Hypothalamus (tissue), 51 donors: ENCODE measurements at places on chromosomes 16 and 17.

DNA sequence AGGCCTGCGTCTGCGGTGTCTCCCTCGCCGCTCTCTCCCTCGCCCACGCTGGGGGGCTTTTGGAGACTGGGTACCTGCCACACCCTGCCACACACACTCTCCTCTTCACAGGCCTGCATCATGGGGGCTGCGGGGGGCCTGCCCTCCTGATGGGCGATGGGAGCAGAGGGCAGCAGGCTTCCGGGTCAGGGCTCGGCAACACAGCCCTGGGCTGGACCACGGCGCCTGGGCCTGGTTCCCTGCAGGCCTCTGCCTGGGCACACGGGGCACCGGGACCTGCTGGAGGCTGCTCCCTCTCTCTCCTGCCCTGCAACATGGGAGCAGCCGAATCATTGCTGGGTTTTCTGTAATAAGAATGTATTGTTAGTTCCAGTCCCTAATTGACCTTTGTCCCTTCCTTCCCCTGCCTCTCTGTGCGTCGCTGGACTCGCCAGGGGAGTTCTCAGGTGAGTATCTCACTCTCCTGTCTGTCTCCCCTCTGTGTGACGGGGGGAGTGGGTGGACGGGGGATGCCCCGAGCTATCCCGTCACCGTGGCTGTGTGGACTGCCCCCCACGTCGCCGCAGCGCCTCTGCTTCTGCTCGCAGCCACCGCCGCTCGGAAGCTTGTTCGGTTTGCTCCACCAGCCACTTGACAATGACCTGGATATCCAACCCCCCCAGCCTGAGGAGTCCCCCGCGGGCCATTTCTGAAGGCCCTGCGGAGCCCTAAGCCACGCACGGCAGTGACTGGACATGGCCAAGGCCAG is 13.5 kb downstream of the NME3 start:
- no peak for DNase-seq

- no peak for DNase-seq
Observed at GRCh38 chr16:81526199-81526598, 81.6 kb downstream of the CMIP start.

DNA sequence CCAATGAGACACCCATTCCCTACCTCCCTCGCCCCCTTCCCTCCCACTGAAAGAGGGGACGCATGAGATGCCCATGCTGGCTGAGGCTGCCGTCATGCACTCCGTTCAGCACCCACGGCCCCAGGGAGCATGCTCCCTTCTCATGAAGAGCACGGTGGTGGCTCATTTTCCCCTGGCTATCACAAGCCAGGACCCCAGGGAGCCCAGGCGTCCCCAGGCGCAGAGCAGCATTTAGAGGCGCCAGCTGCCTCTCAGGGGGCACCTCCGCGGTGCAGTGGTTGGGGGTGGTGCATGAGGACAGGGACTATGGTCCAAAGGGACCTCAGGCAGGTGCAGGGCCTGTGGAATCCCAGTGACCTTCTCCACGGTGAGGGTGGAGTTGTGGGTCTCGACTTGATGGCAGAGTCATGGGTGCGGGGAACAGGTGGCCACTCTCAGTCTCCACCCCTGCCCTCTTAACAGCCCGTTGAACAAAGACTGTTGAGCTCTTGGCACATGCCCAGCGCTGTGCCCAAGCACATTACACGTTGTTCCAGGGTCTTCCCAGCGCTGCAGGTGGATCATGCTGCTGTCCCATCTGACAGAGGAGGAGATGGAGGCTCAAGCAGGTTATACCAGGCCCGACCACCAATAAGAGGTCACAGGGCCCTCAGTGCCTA is 13.6 kb downstream of the KIF19 start:
- DNase-seq: no peak

GRCh38 chr17:35846055-35846809 is 22.5 kb downstream of the HEATR9 start:
- no peak for DNase-seq

DNA sequence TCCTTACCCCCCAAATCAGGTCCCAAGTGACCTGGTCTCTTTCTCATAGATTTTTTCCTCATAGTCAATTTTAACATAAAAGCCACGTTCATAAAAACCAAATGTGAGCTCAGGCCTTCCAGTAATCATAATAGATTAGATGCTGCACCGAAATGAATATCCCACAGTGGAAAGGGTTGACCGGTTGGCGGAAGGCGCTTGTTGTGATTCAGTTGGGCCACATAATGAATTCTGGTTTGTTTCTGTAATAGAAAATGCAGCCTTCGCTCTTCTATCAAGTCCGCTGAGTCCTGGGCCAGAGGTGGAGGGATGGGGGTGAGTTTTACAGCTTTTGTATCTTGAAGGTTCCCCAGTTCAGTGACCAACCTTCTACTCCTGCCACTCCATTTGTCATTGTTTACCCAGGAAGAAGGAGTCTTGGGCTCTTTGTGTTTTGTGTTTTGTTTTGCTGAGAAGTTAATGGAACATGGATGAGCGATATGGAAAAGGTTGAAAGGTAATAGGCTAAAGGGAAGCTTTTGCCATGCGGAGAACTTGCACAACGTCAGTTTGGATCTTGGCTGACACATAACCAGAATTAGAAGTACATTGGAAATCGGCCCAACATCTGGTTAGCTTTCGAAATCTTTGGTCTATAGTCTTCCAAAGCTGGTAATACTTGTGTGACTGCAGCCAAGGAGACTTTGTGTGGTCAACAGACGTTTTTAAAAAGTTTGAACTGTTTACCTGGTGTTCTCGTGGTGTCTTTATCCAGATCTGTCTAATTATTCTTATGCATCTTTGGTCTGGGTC is 89.5 kb downstream of the CLEC16A start:
- DNase-seq: no peak

DNA sequence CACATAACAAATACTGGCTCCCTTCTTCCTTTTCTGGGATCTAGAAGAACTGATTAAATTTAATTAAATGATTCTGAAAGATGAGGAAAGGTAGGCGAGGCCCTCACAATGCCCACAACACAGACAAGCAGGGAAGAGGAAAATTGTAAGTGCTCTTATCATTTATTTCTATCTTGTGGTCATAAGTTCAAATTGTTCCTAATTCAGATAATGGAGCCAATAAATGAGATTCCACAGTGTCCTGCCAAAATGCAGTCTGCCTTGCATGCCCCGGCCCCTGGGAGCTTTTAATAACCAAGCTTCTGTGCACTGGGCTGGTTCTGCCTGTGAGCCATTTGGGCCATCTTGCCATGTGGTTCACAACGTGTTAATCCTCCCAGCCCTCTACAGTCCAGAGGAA is 97.0 kb downstream of the CMC2 start:
- no peak for DNase-seq

- DNase-seq: no peak
Observed at GRCh38 chr17:57689254-57689653, 55.8 kb downstream of the CCDC182 start.

DNA sequence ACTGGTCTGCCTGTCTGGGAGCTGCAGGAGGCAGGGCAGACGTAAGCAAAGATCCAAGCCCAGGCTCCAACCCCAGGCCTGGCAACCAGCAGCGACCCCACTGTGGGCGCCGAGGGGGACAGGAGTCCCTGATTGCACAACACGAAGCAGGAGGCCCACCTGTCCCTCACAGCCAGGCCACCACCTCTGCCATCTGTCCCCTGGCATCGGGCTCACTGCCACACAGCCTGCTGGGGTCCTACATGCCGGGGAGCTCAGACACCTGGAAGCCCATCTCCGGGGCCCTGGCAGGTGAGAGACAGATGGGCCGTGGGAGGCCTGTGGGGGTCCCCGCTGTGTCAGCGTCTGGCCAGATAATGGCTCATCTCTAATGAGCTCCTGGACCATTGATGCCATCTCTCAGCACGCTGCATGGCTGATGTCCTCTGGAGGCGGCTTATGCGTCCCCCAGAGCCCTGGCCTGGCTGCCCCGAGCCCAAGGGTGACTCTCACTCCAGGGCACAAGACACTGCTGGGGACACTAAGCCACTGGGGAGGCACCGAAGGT is 11.3 kb upstream of the RASD1 start:
- DNase-seq: no peak

GRCh38 chr17:55776271-55776670 is 25.4 kb downstream of the PCTP start:
- DNase-seq: no peak

GRCh38 chr16:9115277-9115676 is 23.8 kb downstream of the HAPSTR1 start:
- no peak for DNase-seq

DNA sequence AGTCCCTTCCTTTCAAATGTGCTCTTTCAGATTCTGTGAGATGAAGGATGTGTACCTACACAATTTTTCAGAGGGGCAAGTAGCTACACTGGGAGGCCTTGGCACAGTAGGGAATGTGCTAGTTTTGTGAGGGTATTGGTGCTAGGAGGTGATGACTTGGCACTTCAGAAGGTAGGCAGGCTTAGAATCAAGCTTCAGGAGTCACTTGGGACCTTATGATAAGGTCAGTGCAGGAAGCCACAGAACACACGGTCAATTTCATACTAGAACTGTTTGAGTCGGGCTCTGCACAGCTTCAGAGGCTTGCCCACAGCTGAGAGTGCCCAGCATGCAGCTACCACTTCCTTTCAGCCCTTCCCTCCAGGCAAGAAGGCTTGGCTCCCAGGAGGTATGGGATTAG is 6.1 kb downstream of the CMTM1 start:
- DNase-seq: no peak

DNA sequence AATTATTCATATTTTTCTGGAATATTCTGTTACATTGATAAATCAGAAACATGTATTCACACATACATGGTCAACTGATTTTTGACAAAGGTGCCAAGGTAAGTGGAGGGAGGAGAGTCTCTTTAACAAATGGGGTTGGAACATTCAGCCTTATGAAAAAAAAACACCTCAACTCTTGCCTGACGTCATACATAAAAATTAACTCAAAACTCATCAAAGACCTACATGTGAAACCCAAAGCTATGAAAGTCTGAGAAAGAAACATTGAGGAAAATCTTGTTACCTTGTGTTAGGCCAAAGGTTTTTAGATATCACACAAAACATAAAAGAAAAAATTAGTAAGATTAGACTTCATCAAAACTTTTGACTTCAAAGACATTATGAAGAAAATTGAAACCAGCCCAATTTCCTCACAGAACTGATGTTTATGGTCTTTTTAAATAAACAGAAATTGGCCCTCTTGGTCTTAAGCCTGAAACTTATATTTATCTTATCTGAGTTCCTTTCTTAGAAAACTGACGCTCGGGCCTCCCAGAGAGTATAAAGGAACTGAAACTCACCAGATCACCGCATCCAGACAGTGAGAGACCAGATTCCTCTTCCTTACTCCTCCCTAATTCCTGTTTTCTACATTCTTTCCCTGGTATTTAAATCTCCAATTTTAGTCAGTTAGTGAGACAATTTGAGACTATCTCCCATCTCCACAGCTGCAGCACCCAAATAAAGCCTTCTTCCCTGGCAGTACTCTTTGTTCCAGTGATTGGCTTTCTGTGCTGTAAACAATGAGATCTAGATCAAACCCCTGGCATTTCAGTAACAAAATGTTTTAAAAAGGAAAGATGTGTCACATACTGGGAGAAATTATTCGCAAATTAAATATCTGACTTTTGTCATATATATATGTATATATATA is 4.0 kb downstream of the HYDIN start:
- no peak for DNase-seq

GRCh38 chr16:1538804-1539520 is 5.5 kb downstream of the TMEM204 start:
- DNase-seq: no peak

- DNase-seq: no peak
Observed at GRCh38 chr16:53899431-53899830, 195.5 kb downstream of the FTO start.

- DNase-seq: no peak
Observed at GRCh38 chr16:46961373-46962353, 11.8 kb downstream of the DNAJA2 start.

DNA sequence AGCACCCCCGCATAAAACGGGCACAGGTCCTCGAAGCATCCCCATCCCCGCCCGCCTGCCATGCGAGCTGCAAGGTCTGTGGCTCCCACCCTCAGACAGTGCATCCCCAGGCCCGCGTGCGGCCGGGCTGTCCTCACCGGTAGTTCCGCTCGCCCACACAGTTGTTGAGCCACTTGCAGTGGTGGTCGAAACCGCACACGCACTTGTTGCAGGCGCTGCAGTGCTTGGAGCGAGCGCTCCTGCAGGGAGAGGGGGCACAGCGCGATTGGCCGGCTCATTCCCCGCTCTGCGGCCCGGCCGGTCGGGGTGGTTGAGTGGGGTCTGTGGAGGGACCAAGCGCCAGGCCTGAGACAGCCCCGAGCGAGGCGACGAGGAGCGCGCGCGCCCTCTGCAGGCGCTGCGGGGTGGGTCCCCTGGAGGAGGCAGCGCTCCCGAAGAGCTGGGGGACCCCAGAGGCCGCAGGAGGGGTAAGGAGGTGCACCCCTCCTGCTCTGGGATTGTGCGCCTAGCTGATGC is 6.0 kb upstream of the TPPP3 start:
- DNase-seq: no peak

DNA sequence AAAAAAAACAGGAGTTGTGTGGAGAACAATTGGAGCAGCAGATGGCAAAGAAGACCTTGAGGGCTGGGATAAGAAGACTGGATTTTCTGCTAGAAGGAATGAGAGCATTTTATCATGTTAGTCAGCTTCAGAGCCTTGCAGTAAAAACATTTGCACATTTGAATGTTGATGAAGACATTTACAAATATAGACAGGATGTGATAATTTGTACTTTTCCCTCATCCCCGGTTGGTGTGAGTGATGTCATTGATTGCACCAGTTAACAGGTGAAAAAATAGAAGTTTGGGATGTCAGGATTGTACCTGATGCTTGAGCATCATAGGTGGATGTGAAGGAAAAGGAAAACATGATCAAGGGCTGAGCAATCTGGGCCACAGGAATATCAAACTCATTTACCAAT is 22.6 kb upstream of the MAPK3 start:
- no peak for DNase-seq

GRCh38 chr16:77555791-77556190 is 121.0 kb upstream of the ADAMTS18 start:
- no peak for DNase-seq

- peak; percentile 37 for DNase-seq
Observed at GRCh38 chr17:17506181-17506741, 10.1 kb upstream of the RASD1 start.

GRCh38 chr16:17343728-17344127 is 127.0 kb downstream of the XYLT1 start:
- no peak for DNase-seq

DNA sequence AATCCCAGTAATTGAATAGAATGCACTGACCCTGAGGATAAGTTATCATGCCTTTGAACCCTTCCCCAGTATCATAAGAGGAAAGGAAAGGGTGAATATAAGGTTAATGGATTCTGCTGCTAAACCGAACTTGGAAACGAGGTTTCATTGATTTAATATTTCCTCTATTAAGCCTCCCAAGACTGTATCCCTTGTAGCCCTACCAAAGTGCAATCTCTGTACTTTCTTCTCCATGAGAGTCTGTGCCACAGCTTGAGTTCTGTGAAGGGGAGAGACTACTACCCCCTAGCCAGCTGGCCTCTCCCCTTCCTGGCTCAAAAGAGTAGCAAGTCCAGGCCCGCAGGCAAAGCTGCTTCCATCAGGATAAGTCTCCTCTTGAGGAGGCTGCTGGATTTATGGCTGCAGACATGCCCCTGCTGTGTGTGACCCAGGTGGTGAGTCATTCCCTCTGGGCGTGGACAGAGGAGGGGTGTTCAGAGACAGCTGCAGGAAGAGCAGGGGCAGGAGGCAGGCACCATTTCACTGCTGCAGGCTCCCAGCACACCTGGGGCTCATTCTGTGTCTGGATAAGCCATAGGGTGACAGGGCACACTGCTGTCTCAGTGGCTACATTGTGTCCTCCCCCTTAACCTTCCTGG is 58.4 kb downstream of the TOM1L2 start:
- no peak for DNase-seq
